CD4-positive, alpha-beta T cell treated with Interleukin-12 subunit alpha and Interleukin-12 subunit beta, for 1 hour (primary cell): ENCODE measurements at places on chromosomes 11 and 22.

- no peak for DNase-seq
Measured at GRCh38 chr11:8744423-8744822, 61.8 kb downstream of the RPL27A start.

DNA sequence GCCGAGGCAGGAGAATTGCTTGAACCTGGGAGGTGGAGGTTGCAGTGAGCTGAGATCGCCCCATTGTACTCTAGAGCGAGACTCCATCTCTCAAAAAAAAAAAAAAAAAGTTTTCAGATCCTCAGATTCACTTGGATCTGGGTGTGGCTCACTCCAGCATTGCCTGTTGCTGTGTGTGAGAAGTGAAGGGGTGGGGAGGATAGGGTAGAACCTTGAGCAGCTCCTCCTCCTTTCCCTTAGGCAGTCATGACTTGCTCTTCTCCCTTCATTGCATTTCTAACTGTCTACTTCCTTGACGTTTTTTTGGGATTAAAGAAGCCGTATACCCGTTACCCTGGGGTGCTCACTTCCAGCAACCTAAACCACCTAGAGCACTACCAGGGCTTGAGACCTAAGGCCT lies 63.1 kb upstream of the YWHAH start:
- no peak for DNase-seq

GRCh38 chr11:8685820-8686219 lies 3.2 kb downstream of the RPL27A start:
- DNase-seq = no peak

DNA sequence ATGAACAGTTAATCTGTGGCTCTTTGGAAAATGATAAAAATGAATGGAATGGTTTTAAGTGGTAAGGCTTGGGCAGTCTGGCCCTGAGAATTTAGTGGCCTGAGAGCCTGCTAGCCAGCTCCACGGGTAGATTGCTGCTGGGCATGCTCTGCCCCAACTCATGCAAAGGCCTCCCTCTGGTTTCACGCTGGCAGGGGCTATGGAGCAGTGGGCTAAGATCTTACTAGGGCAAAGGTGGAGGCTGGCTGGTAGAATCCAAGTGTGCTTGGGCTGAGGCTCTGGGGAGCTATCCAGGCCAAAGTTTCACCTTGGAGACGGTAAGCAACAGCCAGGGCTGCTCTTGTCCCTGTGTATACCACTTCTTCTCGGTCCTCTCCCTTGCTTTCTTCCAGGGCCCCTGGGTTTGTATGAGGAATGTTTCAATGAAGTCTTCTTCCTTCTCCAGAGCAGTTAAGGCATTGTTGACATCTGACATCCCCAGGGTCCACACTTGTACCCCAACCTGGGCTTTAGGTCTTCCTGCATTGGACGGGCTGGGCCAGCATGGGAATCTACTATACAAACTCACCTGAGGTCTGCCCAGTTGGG lies 27.4 kb downstream of the UBE2L3 start:
- DNase-seq = no peak

GRCh38 chr11:101441747-101442146 lies 142.1 kb downstream of the TRPC6 start:
- no peak for DNase-seq

DNA sequence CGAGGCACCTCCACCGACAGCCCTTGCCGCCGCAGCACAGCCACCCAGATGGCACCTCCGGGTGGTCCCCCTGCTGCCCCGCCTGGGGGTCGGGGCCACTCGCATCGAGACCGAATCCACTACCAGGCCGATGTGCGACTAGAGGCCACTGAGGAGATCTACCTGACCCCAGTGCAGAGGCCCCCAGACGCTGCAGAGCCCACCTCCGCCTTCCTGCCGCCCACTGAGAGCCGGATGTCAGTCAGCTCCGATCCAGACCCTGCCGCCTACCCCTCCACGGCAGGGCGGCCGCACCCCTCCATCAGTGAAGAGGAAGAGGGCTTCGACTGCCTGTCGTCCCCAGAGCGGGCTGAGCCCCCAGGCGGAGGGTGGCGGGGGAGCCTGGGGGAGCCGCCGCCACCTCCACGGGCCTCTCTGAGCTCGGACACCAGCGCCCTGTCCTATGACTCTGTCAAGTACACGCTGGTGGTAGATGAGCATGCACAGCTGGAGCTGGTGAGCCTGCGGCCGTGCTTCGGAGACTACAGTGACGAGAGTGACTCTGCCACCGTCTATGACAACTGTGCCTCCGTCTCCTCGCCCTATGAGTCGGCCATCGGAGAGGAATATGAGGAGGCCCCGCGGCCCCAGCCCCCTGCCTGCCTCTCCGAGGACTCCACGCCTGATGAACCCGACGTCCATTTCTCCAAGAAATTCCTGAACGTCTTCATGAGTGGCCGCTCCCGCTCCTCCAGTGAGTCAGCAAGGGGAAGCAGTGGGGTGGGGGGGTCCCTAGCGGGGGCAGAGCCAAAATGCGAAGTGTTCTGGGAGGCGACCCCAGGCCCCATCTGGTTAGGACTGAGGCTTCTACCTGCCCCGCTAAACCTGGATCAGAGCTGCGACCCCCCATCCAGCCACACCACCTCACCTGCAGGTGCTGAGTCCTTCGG lies 4.4 kb downstream of the FREY1 start:
- DNase-seq = no peak

- no peak for DNase-seq
Measured at GRCh38 chr22:50299785-50300619, 7.4 kb downstream of the PLXNB2 start.

GRCh38 chr11:47394322-47395222 lies 13.8 kb upstream of the SLC39A13 start:
- DNase-seq = peak; percentile 66

- no peak for DNase-seq
Measured at GRCh38 chr11:104319396-104319795, 155.4 kb upstream of the PDGFD start.

DNA sequence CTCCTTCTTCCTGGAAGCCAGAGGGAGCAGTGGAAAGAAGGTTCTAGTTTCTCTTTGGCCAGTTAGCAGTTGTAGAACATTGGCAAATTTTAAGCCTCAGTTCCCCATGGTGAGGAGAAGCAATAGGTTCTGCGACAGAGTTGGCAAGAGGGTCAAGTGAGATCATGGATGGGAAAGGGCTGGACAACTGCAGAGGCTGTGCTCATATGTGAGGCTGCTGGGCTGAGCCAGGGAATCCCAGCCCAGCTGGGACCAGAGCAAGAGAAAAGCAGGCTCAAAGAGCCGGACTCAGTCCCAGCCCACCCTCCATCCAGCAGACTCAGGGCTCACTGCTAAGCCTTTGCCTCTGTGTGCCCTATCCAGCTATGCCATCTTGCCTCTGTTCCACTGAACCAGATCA lies 66.8 kb upstream of the MYOD1 start:
- no peak for DNase-seq

GRCh38 chr11:23959462-23959861 lies 537.4 kb upstream of the LUZP2 start:
- no peak for DNase-seq

DNA sequence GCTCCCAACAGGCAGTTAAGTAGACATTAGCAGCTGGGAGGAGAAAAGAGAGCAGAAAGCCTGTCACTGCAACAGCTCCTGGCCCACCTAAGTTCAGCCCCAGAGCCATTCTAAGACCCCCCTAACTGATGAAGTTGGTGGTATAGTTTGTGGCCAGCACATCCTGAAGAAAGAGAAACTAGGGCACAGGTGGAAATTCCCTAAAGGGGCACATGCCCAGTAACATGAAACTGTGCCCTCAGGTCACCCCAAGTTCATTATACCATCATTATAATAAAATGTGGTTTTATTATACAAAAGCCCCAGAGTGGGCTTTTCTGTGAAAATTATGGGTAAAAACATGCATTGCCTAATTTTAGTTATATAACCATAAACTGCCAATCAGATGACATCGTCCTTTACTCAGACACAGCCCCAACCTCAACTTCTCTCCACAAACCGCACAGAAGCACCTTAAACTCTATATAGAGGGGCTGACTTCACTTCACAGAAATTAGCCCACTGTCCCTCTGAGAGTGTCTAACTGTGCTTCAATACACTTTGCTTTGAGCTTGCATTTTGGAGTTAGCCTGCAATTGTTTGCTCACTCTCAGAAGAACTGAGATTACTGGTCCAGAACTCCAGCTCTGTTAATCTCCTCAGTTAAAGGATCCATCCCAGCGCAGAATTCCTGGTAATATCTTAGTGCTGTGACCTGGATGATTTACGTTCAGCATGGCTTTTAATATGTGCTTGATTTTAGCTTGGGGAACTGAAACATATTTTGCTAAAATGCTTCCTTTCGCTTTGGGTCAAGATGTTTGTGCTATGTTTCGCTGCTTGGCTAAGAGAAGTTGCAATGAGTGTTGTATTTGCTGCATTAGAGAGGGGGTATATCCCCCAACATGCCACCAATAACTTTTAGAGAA lies 1.8 kb upstream of the APOL3 start:
- DNase-seq = peak; percentile 79

DNA sequence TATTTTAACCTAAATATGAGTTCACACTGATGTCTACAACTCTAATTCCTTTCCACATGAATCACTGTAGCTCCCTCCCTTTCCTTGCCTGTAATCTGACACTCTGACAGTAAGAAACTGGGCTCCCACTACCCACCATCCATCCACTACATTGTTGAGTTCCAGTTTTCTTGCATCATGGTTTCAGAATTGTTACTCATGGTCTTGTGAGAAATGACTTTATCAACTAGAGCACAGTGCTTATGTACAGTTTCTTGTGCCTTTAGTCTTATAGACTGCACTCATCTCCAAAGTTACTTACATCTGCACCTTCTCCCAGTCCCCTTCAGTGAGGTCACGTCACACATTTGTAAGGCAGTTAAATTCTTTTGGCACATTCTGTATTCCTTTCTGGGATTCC lies 78.6 kb downstream of the RTL6 start:
- no peak for DNase-seq

- DNase-seq = no peak
Measured at GRCh38 chr22:28043266-28043665, 124.2 kb upstream of the PITPNB start.

DNA sequence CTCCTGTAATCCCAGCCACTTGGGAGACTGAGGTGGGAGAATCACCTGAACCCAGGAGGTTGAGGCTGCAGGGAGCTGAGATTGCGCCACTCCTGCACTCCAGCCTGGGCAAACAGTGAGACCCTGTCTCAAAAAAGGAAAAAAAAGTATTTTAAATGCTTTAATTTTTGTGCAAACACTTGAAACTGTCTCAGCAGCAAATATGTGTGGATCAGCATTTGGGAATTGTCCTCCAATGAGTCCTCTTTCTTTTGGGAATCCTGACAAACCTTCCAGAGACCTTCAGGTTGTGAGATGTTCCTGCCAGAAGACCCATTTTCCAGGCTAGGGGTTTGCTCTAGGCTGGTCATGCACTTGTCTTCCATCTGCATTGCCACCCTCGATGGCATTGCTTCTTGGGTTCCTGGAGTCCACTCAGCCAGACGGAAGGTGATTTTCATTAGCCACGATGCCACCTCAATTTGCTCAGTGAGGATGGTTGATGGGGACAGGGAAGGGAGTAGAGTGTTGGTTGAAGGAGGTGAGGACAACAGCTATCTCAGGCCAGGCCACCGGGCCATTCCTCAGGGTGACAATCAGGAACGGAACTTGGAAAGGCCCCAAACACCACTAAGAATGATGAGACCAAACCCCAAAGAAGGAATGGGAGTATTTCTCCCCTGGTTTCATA lies 55.4 kb downstream of the ST14 start:
- DNase-seq = no peak

DNA sequence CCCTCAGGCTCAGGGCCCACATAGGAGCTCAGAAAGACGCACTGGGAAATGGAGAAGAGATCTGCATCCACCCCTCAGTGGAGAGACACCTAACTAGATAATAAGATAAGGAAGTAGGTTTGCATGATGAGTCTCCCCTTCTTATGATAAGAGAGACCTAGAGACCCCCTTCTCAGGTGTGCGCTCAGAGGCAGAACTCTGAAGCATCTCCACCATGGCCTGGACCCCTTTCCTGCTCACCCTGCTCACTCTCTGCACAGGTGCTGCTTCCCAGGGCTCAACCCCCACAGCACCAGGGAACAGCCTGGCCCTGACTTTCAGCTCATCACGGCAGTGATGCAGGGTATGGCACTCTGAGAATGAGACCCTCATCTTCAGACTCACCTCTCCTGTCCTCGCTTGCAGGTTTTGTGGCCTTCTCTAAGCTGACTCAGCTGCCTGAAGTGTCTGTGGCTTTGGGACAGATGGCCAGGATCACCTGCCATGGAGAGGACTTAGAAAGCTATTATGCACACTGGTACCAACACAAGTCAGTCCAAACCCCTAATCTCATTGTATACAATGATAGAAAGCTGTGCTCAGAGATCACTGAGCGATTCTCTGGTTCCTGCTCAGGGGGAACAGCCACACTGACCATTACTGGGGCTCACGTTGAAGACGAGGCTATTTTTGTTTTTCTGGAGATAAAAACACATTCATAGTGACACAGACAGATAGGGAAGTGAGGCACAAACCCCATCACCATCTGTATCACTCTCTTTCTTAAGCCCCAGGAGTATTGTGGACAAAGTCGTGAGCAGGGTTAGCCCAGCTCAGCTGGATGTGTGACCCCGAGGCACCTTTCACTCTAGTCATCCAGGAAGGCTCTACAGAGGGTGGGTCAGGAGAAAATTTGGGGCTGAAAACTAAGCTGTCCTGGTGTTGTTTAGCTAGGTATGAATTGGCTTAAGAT lies 29.7 kb upstream of the IGLL5 start:
- DNase-seq = no peak

DNA sequence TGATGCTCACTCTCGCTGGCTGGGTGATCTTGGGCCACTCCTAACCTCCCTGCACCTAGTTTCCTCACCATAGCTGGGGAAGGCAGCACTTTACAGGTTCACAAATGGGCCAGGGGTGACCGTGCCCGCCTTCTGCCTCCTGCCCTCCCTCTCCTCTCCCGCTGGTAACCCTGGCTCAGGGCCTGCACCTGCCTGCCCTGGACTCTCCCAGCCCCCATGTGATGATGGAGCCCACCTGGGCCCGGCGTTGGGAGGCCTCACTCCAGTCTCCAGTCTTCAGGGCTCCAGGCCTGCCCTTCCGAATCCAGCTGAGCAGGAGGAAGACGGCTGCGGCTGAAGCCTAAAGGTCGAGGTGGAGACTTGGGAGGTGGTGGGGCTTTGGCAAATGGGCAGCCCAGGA lies 152.9 kb downstream of the CACNA1I start:
- no peak for DNase-seq

DNA sequence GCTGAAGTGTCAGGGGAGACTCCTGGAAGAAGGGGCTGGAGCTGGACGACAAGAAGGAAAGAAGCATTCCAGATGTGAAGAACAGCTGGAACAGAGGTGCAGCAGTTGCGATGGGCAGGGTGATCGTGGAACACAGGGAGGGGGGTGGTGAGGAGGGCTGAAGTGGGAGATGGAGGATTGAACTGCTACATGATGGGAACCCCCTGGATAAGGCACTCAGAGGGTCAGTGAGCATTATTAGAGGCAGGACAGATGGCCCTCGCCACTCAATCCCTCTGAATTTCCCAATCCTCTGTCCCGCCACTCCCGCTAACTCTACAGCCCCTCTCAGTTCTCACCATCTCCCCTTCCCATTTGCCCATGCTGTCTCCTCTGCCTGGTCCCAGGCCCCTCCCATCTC lies 14.0 kb downstream of the SERPINH1 start:
- no peak for DNase-seq
